Pancreas (tissue), 10 donors: ENCODE measurements at places on chromosomes 12 and 14.

DNA sequence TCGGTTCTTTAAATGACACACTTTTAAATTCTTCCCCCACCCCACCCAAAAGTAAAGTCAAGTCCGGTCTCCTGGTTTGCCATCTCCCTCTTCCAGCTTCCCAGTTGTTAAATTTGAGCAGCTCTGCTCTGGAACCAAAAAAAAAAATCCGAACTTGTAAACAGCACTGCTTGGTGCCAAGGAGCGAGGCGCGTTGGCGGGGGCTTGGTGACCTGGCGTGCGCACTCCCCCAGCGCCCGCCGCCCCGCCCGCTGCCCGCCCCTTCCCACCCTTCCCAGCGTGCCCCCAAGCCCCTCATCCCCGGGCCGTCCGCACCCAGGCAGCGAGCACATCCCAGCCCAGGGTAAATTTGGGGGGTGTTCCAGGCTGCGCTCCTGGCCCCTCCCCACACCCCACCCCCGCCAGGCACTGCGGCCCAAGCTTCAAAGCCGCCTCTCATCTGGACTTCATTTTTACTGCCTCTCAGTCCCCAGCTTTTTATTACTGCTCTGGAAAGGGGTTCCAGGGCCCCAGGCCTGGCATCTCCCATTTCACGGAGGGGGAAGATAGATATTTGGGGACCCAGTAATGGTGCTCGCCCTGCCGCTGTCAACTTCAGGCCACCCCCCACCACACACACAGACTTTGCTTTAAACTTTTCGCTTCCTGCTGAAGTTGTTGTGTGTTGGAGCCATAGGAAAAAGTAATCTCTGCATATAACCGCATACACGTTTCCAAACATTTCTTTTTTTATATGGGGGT is 11.7 kb upstream of the ITGB7 start:
- no peak overlapping the region for H3K27ac ChIP-seq
- peaks cover 17% of the 10 kb centered on the region for H3K4me1 ChIP-seq
- H3K36me3 ChIP-seq: no peaks in the 10 kb centered on the region
- H3K4me3 ChIP-seq: no peak overlapping the region

DNA sequence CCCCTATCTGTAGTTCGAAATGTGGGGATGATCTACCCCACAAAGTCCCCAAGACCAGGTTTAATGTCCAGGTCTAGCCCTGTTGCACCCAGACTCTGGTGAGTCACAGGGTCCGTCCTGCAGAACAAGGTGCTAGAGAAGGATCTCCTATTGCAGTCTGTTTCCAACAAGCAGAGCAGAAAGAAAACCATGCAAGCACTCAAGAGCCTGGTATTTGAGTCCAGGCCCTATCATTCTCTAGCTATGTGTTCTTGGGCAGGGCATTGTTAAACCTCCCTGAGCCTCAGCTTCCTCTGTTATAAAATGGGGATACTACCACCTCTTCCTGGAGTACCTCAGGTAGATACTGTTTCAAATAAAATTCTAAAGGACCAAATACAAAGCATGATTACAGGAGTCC is 24.4 kb downstream of the MAP3K9 start:
- H3K4me1 ChIP-seq: no peaks in the 10 kb centered on the region
- no peak for DNase-seq
- no peaks in the 10 kb centered on the region for H3K36me3 ChIP-seq

- no peak overlapping the region for H3K4me3 ChIP-seq
- H3K36me3 ChIP-seq: no peaks in the 10 kb centered on the region
These were observed 14.5 kb downstream of the CAPZA3 start for GRCh38 chr12:18752280-18752920.

DNA sequence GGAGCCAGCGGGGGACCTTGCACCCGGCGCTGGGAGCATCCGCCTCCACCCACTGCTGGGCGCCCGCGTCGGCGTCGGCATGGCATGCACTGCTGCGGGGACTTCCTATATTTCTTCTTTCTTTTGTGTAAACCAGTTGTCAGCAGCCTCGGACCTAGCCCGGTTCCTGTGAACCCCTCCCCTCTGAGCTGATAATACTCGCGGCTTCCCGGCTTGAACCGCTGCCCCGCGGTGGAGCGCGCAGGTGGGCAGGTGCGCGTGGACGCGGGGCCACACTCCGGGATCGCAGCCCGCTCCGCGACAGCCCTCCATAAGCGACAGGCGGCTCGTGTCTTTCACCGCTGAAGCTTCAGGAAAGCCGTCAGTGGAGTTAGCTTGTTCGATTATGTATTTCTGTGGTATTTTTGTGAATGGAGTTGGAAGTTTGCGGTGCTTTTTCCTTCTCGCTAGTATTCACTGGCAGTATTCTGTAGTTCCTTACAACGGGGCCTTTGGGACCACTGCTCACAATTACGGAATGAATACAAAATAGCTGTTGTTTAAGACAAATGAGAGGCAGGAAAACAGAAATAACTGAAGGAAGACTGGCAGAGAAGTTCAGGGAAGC is 870 bp downstream of the BMAL2 start:
- H3K27ac ChIP-seq: no peak overlapping the region
- peak; percentile 69 for DNase-seq
- H3K36me3 ChIP-seq: no peaks in the 10 kb centered on the region
- H3K27me3 ChIP-seq: no peaks in the 10 kb centered on the region

DNA sequence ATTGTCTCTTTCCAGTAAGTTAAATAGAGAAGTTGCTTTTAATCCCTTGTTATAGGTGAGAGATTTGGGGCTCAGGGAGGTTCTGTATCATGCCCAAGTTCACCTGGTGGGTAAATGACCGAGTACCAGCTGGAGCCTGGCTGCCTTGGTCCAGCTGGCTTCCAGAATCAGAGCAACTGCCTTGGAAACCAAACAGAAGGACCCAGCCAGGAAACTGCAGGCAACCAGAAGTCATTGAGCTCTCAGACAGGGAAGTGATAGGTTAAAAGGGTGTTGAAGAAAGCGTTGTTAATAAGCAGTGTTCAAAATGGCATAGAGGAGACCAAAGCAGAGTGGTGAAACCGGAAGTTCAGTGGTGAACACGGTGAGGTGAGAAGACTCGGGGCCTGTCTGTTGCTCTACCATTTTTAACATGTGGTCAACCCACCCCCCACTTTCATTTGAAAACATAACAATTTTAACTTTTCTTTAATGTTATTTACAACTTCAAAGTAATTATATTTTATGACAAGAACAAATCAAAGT is 54.9 kb downstream of the PLEKHG7 start:
- H3K27me3 ChIP-seq: no peaks in the 10 kb centered on the region
- H3K4me3 ChIP-seq: no peak overlapping the region
- no peak for DNase-seq

DNA sequence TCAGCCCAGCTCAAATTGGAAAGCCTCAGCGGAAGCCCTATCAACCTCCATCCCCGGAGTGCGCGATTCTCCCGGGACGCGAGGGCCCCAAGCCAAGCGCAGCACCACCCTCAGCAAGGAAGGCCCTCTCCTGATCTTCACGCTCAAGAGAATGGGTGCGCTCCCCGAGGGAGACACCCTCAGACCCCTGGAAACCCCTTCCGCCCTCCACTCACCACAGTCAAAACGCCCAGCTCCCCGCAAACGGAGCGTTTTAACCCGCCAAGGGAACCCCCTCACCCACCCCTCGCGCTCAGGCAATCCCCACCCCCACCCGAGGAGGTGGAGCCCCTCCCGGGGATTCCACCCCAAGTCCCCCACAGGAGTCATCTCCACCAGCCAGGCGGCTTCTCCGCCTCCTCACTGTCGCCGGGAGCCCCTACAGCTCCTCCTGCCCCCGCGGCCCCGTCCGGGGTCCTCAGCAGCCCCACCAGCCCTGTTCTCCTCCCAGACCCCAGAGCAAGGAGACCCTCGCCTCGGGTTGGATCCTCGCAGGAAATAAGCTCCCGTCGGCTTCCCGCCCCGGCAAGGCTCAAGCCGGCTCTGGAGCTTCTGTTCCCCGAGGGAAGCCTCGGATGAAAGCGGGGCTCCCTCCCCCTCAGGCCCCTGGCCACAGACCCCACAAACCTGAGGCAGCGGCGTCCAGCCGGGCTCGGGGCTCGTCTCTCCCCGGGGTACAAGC is 507 bp downstream of the BAZ2A start:
- no peaks in the 10 kb centered on the region for H3K27me3 ChIP-seq
- DNase-seq: peak; percentile 51
- no peaks in the 10 kb centered on the region for H3K36me3 ChIP-seq
- peak overlapping the region; percentile 82 for H3K27ac ChIP-seq
- no peaks in the 10 kb centered on the region for H3K4me1 ChIP-seq

DNA sequence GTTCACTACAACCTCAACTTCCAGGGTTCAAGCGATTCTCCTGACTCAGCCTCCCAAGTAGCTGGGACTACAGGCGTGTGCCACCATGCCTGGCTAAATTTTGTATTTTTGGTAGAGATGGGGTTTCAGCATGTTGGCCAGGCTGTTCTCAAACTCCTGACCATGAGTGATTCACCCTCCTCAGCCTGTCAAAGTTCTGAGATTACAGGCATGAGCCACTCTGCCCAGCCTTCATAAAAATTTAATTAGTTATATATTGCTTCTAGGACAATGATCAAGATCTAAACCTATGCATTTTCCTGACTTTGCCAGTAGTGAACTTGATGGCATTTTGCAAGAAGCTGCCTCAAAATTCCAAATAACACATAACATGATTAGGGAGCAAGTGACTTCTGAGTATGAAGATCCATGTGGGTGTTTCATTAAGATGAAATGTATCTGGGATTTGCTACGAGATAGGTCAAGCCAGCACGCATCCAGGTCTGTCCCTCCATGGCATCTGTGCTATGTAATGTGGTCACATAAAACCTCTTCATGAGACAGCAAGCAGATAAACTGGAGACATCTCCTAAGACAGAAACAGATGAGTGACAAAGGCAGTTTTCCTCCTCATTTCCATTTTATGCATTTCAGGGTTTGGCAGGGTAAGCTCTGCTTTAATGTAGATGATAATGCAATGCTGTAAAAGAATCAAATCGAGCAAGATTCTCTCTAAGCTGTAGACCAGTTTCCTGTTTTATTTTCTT is 319.4 kb upstream of the ATP2B1 start:
- no peaks in the 10 kb centered on the region for H3K27me3 ChIP-seq
- no peak overlapping the region for H3K4me3 ChIP-seq
- H3K27ac ChIP-seq: no peak overlapping the region
- no peaks in the 10 kb centered on the region for H3K4me1 ChIP-seq
- DNase-seq: no peak

- peaks cover 14% of the 10 kb centered on the region for H3K4me1 ChIP-seq
- H3K36me3 ChIP-seq: no peaks in the 10 kb centered on the region
- DNase-seq: no peak
- no peak overlapping the region for H3K27ac ChIP-seq
These were observed 1.7 kb downstream of the SUPT16H start for GRCh38 chr14:21382095-21382494.

DNA sequence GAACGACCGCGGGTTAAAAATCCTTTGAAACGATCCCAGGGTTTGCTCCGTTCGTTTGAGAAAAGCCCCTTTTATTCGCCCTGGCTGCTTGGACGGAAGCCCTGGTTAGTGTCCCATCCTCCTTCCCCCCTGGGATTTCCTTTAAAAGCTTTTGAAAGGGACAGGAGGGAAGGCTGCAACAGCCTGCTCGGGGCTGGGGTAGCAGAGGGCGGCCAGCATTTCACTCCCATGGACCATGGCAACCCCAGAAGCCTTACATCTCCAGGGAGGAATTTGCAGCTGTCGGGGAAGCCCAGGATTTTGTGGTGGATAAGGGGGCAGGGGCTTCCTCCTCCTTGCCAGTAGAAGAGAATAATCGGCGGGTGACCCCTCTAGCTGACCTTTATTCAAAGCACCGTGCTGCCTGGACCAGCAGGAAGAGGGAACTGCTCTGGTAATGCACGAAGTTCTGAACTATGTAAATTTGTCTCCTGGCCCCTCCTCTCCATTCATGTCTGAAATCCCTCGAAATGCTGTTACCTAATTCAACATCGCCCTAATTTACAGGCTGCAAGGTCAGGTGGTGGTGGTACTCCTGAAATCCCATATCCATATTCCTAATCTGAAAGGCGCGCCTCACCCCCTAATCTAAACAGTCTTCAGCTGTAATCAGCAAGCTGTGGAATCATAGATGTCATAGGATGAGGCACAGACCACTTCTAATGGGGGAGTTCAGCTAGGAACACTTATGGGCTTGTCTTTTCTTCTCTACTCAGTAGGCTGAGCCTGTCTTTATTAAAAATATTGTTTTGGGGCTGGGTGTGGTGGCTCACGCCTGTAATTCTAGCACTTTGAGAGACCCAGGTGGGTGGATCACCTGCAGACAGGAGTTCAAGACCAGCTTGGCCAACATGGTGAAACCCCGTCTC is 1.0 kb upstream of the CLIP1 start:
- peaks cover 14% of the 10 kb centered on the region for H3K4me1 ChIP-seq
- no peaks in the 10 kb centered on the region for H3K36me3 ChIP-seq
- H3K27ac ChIP-seq: peak overlapping the region; percentile 66
- H3K27me3 ChIP-seq: no peaks in the 10 kb centered on the region

DNA sequence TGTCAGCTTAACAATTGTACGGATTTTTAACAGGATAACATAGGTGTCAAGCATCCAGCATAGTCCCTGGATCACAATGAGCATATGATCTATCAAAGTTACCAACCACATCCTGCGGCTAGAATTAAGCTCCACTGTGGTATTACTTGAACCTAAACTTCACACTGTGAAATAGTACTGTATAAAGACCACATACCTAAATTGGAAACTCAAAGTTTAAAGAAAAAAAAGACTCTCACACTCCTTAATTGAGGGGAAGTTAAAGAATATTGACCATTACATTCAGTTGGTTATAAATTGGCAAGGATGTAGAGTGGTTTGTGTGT is 133.0 kb upstream of the PZP start:
- DNase-seq: no peak
- no peaks in the 10 kb centered on the region for H3K27me3 ChIP-seq
- H3K27ac ChIP-seq: no peak overlapping the region
- H3K36me3 ChIP-seq: no peaks in the 10 kb centered on the region
- no peak overlapping the region for H3K4me3 ChIP-seq
